ENCODE measurements at places on chromosomes 1 and 21.
A peak's percentile ranks its signal among the peaks of the same experiment; 100 is the strongest.

DNA sequence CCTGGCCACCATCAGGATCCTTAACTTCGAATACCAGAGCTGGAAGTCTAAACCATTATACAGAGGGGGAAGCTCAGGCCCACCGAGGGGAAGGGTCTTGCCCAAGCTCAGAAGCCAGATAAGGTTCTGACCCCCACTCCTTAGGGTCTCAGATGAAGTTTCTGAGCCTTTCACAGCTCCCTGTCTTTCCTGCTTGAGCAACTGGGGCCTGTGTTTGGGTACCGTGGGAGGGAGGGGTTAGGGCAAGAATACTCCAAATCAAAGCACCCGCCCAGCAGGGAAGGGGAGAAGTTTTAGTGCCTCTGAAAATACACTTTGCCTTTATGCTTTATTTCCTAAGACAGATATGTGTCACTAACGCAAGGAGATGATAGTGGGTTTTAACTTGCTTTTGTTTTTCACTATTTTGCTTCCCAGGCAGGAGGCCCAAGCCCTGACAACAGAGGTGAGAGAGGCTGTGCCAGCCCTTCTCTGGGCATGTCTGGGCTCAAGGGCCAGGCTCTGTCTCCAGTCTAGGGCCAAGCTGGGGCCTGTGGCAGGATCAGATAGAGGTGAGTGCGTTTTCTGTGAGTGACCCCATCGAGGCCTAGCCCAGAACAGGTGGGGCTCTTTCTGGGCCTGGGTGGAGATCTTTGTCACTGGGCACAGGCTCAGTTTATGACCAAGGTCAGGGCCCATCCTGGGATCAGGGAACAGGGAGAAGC is 20.5 kb upstream of the TENT5B start:
- no peaks in the 10 kb centered on the region for H3K27me3 ChIP-seq
- peak overlapping the region; percentile 23 for H3K27ac ChIP-seq
- no peak for DNase-seq
- no peaks in the 10 kb centered on the region for H3K36me3 ChIP-seq

DNA sequence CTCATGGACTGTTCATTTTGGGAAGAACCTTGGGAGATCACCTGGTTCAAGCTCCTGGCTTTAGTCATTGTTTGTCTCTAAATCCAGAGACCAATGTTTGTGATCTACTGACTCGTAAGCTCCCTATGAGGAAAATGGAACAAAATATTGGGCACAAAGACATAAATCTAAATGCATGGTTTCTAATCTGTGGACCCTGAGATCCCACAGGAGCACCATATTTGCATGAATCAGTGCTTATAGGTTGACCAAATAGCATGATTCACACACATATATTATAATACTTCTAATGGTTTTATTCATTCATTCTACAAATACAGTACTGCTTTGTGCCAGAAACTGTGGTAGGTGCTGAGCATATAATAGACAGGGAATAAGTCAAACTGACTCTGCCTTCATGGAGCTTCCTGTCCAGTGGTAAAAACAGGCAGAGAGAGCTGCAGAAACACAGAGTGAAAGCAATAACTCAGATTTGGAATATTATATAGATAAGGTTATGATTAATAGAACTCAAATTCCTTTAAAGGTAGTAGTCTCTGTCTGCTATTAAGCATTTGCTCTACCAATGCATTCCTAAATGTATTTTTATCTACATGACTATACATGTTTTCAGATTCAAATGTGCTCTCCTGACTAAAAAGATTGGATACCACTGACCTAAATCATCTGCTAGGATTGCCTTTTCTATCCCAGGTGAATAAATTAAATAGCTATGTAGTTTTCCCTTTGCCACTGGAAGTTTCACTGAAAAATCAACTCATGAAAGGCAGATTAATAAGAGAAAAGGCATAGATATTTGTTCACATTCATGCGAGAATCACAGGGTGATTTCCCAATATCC is 198.6 kb upstream of the CAMK1G start:
- no peak overlapping the region for H3K27ac ChIP-seq
- no peaks in the 10 kb centered on the region for H3K36me3 ChIP-seq
- DNase-seq, result no peak
- H3K27me3 ChIP-seq, result no peaks in the 10 kb centered on the region
- H3K4me3 ChIP-seq, result no peak overlapping the region

- H3K27ac ChIP-seq, result no peak overlapping the region
- H3K27me3 ChIP-seq, result no peaks in the 10 kb centered on the region
- H3K36me3 ChIP-seq, result no peaks in the 10 kb centered on the region
Observed at GRCh38 chr1:55539652-55540512, 324.7 kb upstream of the USP24 start.

DNA sequence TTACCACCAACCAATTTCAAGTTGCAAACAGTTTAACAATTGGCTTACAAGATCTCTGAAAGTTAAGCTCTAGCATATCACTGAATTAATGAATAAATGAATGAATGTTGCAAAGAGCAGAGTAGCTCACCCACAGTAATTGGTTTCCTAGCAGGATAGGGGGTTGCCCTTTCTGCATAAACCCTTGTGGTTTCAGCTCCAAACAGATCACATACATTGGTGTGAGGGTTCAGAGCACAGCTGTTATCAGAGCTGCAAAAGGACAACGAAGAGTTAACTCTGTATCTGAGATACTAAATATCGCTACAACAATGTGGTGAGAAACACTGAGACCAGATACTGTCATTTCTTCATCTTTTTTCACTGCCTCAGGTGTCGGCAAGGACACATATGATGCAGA is 46.6 kb downstream of the NTNG1 start:
- no peak overlapping the region for H3K4me3 ChIP-seq
- no peaks in the 10 kb centered on the region for H3K4me1 ChIP-seq
- H3K27ac ChIP-seq, result no peak overlapping the region

DNA sequence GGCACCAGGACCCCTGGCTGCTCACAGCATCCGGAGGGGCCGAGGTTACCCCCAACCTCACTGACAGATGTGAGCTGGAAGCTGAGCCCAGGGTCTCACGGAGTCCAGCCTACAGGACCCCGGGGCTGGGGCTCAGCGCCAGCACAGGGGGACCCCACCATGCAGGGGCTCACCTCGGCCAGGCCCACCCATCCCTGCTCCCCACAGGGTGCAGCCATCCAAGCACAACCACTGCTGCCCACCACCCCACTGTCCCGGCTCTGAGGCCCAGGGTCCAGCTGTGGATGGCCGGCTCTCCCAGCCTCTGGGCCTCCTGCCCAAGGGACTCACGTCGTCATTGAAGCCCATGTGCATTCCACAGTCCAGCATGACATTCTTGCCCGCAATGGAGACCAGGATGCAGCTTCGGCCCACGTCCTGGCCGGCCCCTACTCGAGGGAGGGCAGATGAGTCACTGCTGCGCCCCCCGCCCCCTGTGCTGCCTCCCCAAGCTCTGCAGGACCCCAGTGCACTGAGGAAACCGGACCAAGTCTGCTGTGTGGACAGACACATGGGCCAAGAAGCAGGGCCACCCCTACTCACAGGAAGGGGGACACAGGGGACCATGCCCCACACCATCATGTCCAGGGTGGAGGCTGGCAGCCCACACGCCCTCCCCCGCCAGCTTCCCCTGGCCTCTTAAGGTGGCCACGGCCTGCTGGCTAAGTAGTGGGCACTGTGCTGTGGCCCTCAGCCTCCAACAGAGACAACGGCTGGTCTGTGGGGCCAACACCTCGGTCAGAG is 3.6 kb downstream of the INTS11 start:
- peaks cover 28% of the 10 kb centered on the region for H3K4me1 ChIP-seq
- H3K36me3 ChIP-seq, result peaks cover 43% of the 10 kb centered on the region
- H3K27ac ChIP-seq, result peak overlapping the region; percentile 10
- no peaks in the 10 kb centered on the region for H3K27me3 ChIP-seq
- no peak overlapping the region for H3K4me3 ChIP-seq

GRCh38 chr1:95140791-95141190 is 23.6 kb downstream of the TLCD4 start:
- H3K27ac ChIP-seq, result no peak overlapping the region
- H3K4me3 ChIP-seq, result no peak overlapping the region
- H3K36me3 ChIP-seq, result no peaks in the 10 kb centered on the region
- H3K4me1 ChIP-seq, result no peaks in the 10 kb centered on the region
- H3K27me3 ChIP-seq, result no peaks in the 10 kb centered on the region

DNA sequence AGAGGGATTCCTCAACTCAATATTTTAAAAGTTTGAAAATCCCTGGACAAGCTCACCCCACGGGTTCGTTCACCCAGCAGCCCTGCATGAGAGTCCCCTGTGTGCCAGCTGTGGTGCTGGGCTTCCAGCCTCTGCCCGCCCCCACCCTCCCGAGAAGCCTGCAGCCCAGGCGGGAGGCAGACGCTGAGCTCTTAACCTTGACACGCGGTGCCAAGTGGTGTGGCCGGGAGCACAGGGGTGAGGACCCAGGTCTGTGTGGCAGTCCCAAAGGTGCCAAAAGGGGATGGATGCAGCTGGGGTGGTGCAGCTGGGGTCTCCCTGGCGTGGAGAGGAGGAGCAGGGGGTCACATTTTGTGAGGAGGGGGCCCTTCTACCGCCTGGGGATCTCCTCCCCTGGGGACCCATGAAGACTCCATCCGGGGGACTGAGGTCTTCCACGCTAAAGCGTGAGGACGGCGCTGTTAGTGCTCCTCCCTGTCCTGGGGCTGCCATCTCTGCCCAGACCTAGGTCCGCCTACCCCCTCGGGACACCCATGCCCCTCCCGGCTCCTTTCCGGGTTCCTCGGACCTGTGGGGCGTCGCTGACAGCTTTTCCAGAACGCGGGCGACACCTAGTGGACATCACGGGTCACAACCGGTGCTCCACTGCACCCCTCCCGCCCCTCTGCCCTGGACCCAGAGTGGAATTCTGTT is 12.9 kb downstream of the PLA2G2F start:
- H3K27me3 ChIP-seq, result no peaks in the 10 kb centered on the region
- H3K4me3 ChIP-seq, result peak overlapping the region; percentile 46
- DNase-seq, result peak; percentile 54
- H3K4me1 ChIP-seq, result peaks cover 9% of the 10 kb centered on the region
- no peak overlapping the region for H3K27ac ChIP-seq
- no peaks in the 10 kb centered on the region for H3K36me3 ChIP-seq

DNA sequence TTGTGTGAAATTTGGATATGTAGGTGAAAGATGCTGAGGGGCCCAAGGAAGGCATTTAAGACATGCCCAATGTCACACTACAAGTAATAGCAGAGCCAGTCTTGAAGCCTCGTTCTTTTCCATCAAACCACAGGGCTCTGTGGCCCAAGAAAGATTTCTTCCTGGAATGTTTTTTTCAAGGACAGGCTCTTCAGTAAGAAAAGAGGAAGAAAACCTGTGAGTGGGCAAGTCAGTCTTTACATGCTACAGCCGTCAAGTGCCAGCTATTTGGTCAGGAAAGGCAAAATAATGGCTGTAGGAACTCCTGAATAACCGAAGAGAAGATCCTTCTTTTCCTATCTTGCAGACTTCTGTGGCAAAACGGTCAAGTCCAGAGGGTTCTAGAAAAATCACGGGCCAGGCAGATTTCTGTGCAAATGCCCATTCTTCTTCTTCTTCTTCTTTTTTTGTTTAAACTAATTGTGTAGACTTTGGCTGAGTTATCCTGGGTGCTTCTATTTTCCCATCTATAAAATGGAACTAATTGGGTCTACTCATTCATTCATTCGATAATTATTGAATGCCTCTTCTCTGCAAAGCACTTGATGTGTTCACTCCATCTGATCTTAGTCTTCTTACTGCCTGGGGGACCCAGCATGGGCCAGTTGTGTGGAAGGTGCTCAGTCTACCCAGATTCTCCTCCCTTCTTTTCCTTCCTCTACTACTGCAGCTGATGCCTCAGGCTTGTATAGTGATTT is 1.9 kb upstream of the ID3 start:
- H3K27me3 ChIP-seq, result no peaks in the 10 kb centered on the region
- DNase-seq, result no peak
- H3K36me3 ChIP-seq, result peaks cover 13% of the 10 kb centered on the region
- H3K4me1 ChIP-seq, result peaks cover 49% of the 10 kb centered on the region
- peak overlapping the region; percentile 2 for H3K4me3 ChIP-seq

GRCh38 chr1:156122519-156123355 is 8.2 kb downstream of the LMNA start:
- H3K27ac ChIP-seq, result peak overlapping the region; percentile 95
- no peaks in the 10 kb centered on the region for H3K27me3 ChIP-seq
- no peak for DNase-seq
- H3K36me3 ChIP-seq, result no peaks in the 10 kb centered on the region
- peaks cover 15% of the 10 kb centered on the region for H3K4me1 ChIP-seq
- H3K4me3 ChIP-seq, result peak overlapping the region; percentile 47

DNA sequence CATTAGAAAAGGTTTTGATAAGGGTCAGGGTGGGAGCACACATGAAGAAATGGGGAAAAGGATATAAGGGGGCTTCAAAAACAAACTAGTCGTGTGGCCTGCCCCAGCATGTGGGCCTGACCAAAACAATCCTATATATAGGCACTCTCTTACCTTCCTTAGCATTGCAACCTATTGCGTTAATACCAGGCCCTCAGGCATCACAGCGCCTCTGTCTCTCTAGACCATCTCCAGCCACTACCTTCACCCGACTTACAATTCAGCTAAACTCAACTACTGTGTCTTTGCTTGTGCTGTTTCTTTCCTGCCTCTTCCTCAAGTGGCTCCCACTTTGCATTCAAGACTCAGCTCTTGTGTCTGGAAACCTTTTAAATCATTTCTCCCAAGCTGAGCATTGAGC is 47.0 kb upstream of the GJA5 start:
- H3K27me3 ChIP-seq, result no peaks in the 10 kb centered on the region
- H3K4me3 ChIP-seq, result no peak overlapping the region
- no peak overlapping the region for H3K27ac ChIP-seq
- DNase-seq, result no peak
- no peaks in the 10 kb centered on the region for H3K4me1 ChIP-seq

DNA sequence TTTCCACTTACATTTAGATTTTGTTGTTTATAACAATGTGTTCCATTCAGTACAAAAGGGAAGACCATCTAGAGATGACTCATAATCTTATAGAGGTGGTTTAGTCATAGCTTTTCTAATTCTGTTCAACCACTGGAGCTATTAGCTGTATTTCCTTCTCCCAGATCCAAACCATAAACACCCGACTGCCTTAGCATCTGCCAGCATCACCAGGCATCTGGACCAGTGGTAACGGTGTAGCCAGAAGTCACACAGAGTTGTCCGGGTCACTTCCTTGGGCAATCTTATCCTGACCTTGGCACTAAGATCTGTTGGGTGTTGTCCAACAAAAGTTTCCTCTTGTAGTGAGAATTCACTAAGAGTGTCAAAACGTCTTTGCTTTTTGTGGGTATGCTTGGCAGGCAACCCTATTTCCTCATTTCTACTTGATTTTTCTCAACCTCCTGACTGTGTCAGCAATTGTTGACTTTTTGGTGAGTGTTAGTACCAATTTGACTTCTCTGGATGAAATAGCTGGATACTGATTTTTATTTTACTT is 372.1 kb upstream of the B3GALT2 start:
- H3K36me3 ChIP-seq, result no peaks in the 10 kb centered on the region
- DNase-seq, result peak; percentile 46
- no peaks in the 10 kb centered on the region for H3K4me1 ChIP-seq
- H3K27ac ChIP-seq, result no peak overlapping the region
- H3K4me3 ChIP-seq, result no peak overlapping the region

Data from tibial nerve (tissue), 4 donors.